Activated CD4-positive, alpha-beta T cell treated with anti-CD3 and anti-CD28 coated beads for 36 hours (primary cell): ENCODE measurements at places on chromosomes 13 and 19. TPM values are rescaled to one million over a fixed set of nuclear protein-coding genes. Genes with fewer than 3 reads are reported as not detected.
A peak's percentile ranks its signal among the peaks of the same experiment; 100 is the strongest.

DNA sequence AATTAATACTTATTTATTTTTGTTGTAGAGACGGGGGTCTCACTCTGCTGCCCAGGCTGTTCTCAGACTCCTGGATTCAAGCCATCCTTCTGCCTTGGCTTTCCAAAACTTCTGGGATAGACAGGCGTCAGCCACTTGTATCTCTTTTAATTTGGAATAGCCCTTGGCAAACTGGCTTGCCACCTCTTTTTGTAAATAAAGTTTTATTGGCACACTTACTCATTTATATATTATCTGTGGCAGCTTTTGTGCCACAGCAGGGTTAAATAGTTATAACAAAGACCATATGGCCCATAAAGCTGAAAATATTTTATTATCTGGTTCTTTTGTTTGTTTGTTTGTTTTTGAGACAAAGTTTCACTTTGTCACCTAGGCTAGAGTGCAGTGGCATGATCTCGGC, 30.5 kb downstream of the BBC3 start:
- H3K4me3 ChIP-seq, result no peak overlapping the region
- H3K36me3 ChIP-seq, result peaks cover 43% of the 10 kb centered on the region
- no peaks in the 10 kb centered on the region for H3K27me3 ChIP-seq
- no peak for DNase-seq
- H3K27ac ChIP-seq, result no peak overlapping the region

DNA sequence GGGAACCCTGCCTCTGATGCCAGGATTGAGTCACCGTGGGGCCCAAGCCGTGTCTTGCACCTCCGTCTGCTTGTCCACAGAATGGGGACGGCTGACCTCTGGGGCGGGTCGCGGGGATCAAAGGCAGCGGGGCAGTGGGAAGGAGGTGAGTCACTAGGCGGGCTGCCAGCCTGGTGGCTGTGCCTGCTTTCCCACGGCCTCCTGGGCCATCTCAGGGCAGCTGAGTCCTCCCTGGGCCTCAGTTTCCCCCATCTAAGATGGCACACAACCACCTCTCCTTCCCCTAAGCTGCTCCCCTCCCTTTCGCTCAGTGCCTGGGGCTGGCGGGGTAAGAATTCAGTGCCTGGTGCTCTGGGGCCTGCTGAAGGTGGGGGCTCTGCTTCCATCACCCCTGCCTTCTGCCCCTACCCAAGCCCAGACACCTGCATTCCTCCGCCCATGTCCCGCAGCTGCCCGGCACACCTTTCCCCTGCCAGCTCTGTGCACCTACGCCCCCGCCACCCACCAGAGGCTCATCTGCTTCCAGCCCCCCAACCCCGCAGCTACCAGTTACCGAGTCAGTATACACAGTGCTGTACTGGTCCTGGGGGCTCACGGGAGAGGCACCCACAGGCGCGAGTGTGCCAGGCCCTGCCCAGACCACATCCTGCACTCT, 3.5 kb downstream of the MKNK2 start:
- H3K27ac ChIP-seq, result peak overlapping the region; percentile 55
- H3K4me3 ChIP-seq, result peak overlapping the region; percentile 16
- peaks cover 44% of the 10 kb centered on the region for H3K4me1 ChIP-seq
- peak; percentile 61 for DNase-seq
- peaks cover 10% of the 10 kb centered on the region for H3K36me3 ChIP-seq

GRCh38 chr19:23795462-23795861, 36.8 kb upstream of the ZNF681 start:
- DNase-seq, result no peak
- H3K4me3 ChIP-seq, result no peak overlapping the region
- H3K27me3 ChIP-seq, result no peaks in the 10 kb centered on the region
- H3K36me3 ChIP-seq, result peaks cover 18% of the 10 kb centered on the region

GRCh38 chr13:98983182-98983581, 5.3 kb upstream of the DOCK9 start:
- H3K4me3 ChIP-seq, result no peak overlapping the region
- no peaks in the 10 kb centered on the region for H3K27me3 ChIP-seq
- DNase-seq, result no peak
- peak overlapping the region; percentile 3 for H3K27ac ChIP-seq
- H3K4me1 ChIP-seq, result peaks cover 64% of the 10 kb centered on the region

- no peaks in the 10 kb centered on the region for H3K27me3 ChIP-seq
- H3K36me3 ChIP-seq, result no peaks in the 10 kb centered on the region
- H3K4me1 ChIP-seq, result no peaks in the 10 kb centered on the region
- no peak for DNase-seq
- no peak overlapping the region for H3K4me3 ChIP-seq
Observed at GRCh38 chr19:23481043-23481442, 85.8 kb upstream of the ZNF91 start.

DNA sequence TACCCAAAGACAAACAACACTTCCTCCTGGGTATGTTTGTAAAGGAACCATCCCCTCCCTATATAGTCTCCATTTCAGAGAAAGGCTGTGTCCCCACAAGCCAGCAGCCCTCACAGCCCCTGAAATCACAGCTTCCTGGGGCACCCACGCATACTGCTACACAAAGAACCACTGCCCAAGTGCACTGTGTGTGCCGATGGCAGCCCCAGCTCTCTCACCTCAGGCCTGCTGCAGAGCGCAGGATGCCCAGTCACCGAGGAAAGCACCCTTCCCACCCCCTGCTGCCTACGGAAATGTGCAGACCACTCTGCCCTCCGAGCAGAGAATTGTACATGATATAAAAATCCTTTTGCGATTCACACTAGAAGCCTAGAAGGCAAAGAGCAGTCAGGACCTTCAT, 39.4 kb downstream of the SOHLH2 start:
- no peaks in the 10 kb centered on the region for H3K4me1 ChIP-seq
- H3K27ac ChIP-seq, result no peak overlapping the region
- DNase-seq, result no peak
- H3K36me3 ChIP-seq, result no peaks in the 10 kb centered on the region
- peaks cover 2% of the 10 kb centered on the region for H3K27me3 ChIP-seq

DNA sequence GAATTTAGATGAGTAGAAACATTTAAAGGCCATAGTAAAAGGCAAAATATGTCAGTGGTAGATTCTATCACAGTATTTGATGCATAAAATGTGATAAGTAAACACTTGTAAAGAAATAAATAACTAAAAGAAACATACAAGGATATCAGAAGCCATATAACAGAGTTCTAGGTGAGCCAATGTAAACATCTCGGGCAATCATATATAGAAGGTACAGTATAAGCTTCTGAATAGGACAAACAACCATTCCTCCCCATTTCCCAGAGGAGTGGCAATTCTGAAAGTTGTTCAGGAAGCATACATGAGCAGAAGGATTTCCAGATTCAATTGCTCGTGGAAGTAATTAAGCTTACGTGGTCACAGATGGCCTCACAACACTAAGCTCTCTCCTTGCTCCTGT, 267.3 kb downstream of the LHFPL6 start:
- no peak for DNase-seq
- no peaks in the 10 kb centered on the region for H3K36me3 ChIP-seq
- H3K4me1 ChIP-seq, result no peaks in the 10 kb centered on the region

ITGBL1 gene
- total RNA-seq, result not detected
